ENCODE measurements at places on chromosomes 7 and 10.

- no peak for DNase-seq
Observed at GRCh38 chr7:114426824-114427223, 12.2 kb downstream of the FOXP2 start.

DNA sequence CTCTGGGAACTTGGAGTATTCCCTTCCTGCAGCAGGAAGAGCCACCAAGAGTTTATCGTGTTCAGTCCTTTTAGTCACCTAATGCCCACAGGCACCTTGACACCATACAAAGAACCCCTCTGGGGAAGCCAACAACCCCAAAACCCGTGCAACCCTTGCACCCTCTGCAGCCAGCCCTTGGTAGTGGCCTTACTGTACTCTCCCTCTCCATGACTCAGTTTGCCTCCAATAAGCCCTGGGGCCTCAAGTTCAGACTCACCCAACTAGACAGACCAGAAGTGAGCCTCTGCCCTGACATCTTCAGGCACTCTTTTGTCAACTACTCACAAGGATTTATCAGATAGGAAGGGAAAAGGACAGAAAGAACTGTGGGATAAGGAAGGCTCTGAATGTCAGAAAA lies 30.9 kb downstream of the KCNMA1 start:
- DNase-seq: no peak

DNA sequence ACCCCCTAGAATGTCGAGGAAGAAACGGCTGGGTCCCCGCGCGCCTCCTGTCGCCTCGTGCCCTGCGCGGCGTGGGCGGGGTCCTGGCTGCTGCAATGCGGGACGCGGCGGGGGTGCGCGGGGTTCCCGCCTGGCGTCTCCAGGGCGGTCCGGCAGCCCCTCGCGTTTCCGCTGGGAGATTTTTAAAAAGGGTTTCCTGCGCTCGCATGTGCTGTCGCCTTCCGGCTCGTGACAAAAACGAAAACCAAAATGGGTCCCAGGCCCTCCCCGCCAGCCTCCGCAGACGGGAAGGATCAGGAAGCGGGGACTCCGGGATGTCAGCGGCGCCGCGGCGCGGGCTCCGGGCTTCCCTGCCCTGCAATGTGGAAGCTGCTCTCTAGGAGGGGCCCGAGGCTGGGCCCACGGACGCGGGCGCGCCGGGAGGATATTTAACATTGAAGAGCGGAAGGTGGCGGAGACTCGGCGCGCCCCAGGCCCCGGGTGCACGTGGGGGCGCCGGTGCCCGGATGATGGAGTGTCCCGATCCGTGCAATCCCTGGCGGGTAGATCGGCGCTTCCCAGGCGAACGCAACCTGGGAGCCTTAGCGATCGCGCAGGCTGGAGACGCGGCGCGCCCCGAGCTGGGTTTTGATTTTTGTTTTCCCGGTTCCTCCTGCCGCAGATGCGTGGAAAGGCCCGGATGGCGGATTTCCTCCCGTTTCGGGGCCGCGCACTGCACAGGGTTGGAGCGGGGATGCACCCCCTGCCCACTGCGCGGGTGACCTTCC lies 1.0 kb downstream of the PFKP start:
- peak; percentile 21 for DNase-seq

DNA sequence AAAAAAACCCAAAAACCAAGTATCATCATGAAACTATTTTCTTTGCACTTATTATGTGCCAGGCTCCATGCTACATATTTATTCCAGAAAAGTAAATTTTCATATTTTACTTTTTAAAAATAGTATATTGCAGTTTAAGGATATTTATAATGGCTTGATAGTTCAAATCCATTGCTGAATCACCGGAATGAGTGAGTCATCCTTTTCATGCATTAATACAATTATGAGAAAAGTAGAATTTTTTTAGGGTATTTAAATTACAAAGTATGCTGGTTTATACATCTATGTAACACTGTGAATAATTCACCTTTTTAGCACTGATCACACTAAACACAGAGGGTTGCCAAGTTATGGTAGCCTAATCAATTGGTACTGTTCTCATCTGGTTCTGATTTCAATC lies 54.3 kb downstream of the SLC16A9 start:
- DNase-seq: no peak

- DNase-seq: no peak
Observed at GRCh38 chr7:105800849-105801534, 75.4 kb downstream of the ATXN7L1 start.

DNA sequence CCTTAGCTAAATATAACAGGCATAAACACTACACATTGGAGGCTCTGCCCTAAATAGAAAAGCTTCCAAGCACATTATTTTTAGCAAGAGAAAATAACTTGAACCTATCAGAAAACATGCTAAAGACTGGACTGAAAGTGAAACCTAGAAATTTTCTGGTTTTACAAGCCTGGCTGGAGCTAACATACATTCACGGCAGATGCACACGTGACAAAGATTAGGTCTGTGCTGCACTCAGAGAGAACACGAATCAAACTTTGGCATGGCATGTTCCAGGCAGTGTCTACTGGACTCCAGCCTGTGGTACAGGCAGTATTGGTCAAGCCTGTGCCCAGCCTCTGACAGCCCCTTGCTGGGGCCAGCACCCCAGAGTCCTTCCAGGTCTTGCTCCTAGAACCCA lies 94.1 kb upstream of the PCBD1 start:
- no peak for DNase-seq

GRCh38 chr7:39554583-39555165 lies 11.5 kb upstream of the YAE1 start:
- DNase-seq: no peak

DNA sequence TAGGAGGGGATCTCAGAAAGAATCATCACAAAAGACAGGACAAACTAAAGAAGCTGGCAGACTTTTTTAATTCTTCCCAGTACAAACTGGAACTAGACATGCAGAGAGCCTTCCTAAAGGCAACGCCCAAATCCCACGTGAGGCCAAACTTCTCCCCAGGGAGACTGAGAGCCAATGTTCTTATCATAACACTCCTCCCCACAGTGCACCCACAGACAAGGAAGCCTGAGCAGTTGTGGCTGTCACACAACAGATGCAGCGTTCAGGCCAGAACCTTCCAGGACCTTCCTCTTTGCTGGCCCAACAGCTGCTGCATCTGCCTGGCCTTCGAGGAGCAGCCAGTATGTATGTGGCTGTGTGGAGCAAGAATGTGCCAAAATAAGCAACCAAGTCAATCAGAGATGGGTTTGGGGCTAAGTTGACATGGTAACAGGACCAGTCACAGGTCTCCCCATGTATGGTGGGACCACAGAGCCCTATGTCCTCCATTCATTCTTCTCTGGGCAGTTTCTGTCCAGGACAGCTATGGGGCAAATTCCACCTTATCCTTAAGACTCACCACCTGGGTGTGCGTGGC lies 34.9 kb downstream of the SRPK2 start:
- no peak for DNase-seq

DNA sequence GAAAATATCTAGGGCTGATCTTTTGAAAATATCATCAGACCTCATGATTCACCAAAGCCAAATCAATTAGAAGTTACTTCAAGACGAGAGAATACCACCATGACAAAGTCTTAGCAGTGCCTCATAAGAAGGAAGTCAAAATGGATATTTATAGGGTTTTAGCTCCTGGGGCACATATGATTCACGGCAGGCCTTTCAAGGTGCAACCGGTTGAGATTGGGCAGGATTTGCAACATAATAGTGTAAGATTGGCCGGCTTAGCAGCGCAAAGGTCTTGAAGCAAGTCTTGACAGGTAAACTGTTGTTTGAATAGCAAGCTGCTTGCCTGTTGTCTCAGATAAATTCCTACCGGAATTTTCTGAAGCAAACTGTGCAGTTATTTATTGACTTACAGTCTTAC lies 17.5 kb downstream of the ADRB1 start:
- no peak for DNase-seq

DNA sequence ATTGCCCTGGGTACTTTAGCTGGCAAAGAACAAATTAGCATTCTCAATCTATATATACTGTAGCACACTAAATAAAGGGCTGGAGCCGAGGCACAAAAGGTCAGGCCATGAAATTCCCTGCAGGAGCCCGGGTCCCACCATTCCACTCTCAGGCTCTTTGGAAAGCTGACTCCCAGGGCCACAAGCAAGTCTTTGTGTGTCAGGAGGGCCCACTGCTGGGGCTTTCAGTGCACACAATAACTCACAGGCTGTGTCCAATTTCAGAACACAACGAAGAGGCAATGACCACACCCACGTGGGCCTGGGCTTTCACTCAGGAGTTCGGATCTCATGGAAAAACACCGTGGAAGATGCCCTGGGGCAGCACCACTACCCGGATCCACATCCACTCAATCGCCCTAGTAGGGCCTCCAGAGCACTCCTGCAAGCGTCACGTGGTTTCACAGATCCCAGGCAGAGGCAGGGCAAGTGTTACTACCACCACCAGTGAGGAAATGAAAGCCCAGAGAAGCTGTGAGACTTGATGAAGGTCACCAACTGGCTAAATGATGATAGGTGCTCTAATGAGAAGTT lies 60.3 kb downstream of the COBL start:
- DNase-seq: no peak

- DNase-seq: no peak
Observed at GRCh38 chr7:28280516-28280915, 99.9 kb upstream of the JAZF1 start.

Data from NK-92 treated with Interleukin-12 subunit alpha and Interleukin-12 subunit beta, amount 100 ng/mL, for 24 hours (cell line).